Pancreas (tissue), 10 donors: ENCODE measurements at places on chromosomes 1 and 21. TPM values are rescaled to one million over a fixed set of nuclear protein-coding genes. Genes with fewer than 3 reads are reported as not detected.

The SLAMF8 gene
- not detected for total RNA-seq

- no peaks in the 10 kb centered on the region for H3K27me3 ChIP-seq
- H3K36me3 ChIP-seq = no peaks in the 10 kb centered on the region
- H3K4me3 ChIP-seq = no peak overlapping the region
- H3K4me1 ChIP-seq = no peaks in the 10 kb centered on the region
- H3K27ac ChIP-seq = no peak overlapping the region
- DNase-seq = no peak
Measured at GRCh38 chr1:162373541-162374260, 3.0 kb downstream of the SPATA46 start.

DNA sequence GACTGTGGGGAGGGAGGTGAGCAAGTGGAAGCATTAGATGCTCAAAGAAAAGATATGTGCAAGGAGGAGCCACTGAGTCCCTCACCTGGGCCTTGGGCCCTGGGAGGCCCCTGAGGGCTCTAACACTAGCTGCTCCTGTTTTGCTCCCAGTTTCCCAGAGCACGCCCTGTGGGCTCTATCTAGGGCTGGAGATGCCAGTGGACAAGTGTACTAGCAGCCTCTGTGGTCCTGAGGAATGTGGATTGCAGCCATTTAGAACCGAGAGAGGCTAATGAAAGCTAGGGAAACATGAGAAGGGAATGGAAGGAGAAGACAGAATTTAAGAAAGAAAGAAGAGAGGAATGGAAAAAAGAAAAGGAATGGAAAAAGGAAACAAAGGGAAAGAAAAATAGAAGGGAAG lies 10.0 kb upstream of the TBX15 start:
- no peaks in the 10 kb centered on the region for H3K4me1 ChIP-seq
- DNase-seq = no peak
- H3K27ac ChIP-seq = no peak overlapping the region
- H3K4me3 ChIP-seq = no peak overlapping the region
- H3K27me3 ChIP-seq = peaks cover 46% of the 10 kb centered on the region
- H3K36me3 ChIP-seq = no peaks in the 10 kb centered on the region

DNA sequence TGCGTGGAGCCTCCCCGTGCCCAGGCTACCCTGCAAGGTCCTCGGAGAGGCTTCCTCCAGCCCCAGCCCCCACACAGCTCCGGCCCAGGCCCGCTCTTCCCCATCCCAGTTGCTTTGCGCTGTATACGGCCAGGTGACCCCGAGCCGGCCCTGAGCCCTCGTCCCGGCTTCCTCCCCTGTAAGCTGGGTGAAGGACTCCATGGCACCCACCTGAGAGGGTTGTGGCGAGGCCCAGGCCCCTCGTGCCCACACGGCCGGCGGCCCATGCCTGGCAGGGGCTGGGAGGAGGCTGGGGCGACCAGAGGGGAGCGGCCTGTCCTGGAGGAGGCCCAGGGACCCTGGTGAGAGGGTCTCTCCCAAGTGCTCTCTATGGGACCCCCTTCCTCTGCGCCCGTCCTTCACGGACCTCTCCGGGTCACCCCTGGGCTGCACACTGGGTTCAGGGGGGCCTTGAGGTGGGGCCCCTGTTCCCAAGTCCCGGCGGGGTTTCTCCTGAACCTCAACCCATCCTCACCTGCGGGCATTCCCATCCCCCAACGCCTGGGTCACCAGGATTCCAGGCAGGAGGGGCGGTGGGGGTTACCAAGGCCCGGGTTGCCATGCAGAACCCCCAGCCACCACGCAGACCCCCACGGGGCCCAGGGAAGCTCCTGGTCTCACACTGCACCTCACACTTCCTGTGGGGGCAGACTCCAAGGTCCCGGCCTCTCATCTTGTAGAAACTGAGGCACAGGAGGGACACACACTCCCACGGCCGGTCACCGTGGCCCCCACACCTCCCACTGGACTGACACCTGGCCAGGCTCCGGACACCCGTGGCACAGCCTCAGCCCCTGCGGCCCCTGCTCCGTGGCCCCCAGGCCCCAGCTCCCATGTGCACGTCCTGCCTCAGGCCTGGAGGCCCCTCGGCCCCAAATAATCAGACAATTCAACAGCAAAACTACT lies 25.2 kb downstream of the COL6A1 start:
- H3K27me3 ChIP-seq = no peaks in the 10 kb centered on the region
- H3K27ac ChIP-seq = no peak overlapping the region
- H3K4me1 ChIP-seq = no peaks in the 10 kb centered on the region
- no peaks in the 10 kb centered on the region for H3K36me3 ChIP-seq
- H3K4me3 ChIP-seq = no peak overlapping the region

DNA sequence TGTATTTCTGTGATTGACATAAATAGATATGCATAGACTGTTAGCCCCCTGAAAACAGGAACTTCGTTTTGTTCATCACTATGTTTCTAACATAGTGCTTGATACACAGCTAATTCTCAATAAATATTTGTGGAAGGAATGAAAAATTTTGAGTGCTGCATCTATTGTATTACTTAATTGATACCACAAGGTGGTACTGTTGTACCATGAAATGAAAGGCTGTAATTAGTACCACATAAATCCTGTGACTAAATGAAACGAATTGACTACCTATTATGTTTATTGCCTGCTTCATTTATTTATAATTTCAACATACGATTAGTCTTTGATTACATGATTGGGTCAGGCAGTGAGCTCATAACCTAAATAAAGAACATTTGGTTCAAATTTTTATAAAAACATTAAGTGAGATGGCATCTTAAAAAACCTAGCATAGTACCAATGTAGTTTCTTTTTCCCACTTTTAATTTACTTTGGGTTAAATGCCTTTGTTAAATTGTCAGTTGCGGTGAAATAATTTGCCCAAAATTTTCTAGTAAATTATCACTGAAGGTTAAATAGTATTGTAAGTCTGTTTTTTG lies 15.0 kb upstream of the TGFB2 start:
- no peaks in the 10 kb centered on the region for H3K4me1 ChIP-seq
- H3K36me3 ChIP-seq = no peaks in the 10 kb centered on the region
- H3K4me3 ChIP-seq = no peak overlapping the region
- no peak overlapping the region for H3K27ac ChIP-seq
- DNase-seq = no peak

GRCh38 chr1:227219715-227220292 lies 98.5 kb downstream of the CDC42BPA start:
- H3K4me3 ChIP-seq = no peak overlapping the region
- H3K27me3 ChIP-seq = no peaks in the 10 kb centered on the region
- H3K27ac ChIP-seq = no peak overlapping the region
- H3K36me3 ChIP-seq = no peaks in the 10 kb centered on the region

The LBR gene
- total RNA-seq = 22.8 TPM

- H3K4me3 ChIP-seq = no peak overlapping the region
- no peak overlapping the region for H3K27ac ChIP-seq
- no peaks in the 10 kb centered on the region for H3K36me3 ChIP-seq
- H3K27me3 ChIP-seq = no peaks in the 10 kb centered on the region
Measured at GRCh38 chr21:46114963-46115362, 17.1 kb downstream of the COL6A2 start.

DNA sequence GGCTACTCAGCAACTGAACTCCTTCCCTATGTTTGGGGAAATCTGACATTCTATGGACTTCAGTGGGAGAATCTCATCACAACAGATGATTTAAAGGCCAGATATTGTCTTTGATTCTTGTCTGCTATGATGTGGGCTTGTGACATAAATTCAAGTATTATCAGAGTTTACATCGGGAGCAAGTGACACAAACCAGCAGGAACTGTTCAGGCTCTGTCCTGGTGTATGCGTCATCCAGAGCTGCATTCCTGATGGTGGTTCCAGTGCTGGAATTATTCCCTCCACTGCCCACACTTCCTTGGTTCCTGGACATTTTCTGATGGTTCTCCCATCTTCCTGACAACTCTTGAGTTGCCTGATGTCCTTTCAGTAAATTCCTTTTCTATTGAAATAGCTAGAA lies 10.8 kb upstream of the LSM10 start:
- no peak for DNase-seq
- H3K4me1 ChIP-seq = no peaks in the 10 kb centered on the region
- H3K27me3 ChIP-seq = no peaks in the 10 kb centered on the region
- H3K36me3 ChIP-seq = no peaks in the 10 kb centered on the region

DNA sequence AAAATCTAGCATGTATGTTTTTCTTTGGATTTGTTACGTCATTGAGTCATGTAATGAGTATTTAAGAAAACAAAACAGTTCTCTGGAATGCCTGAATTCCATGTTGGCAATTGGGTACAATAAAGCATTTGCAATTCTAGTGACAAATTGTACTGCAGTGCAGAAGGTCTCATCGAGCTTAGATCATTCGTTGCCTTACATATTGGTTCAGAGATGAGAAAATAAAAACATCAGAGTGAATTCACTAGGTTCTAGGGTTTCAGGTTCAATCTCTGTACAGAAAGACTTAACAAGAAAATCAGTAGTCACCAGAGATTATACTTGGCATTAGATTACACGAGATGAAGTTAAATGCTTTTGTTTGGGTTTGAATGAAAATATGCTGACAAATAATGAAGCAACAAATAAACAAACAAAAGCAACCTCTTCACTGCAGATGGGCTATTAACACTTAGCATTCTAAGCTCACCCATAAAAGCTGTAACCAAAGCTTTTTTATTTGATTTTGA lies 124.7 kb downstream of the RYR2 start:
- DNase-seq = no peak
- no peaks in the 10 kb centered on the region for H3K36me3 ChIP-seq
- no peaks in the 10 kb centered on the region for H3K4me1 ChIP-seq

DNA sequence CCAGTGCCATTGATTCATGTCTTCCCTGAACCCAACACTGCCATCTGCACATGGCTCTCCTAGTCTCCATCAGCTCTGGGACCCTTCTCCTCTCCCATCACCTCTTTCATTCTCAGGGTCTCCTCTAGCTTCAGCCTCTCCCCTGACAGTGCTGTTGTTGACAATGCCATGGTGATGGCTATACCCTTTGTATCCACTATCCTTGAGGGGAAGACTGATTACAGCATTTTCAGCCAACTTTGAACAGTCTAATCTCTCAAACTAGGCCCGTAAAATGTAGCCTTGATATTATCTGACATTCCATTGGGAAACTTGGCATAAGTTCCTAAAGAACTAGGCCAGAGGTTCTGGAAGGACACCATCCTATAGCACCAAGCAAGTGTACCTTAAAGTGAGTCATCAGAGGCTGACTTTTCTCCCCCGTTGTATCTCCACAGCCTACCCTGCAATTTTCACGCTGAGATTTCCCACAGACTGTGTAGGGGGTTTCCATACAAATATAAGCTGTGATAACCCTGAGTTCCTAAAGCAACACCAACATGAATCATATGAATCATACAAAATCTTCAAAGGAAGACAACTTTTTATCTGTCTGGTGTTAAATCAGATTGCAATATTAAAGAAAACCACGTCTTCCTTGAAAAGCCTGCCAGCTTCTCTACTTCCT lies 5.8 kb downstream of the HAO2 start:
- H3K4me3 ChIP-seq = no peak overlapping the region
- no peak overlapping the region for H3K27ac ChIP-seq
- DNase-seq = no peak
- H3K27me3 ChIP-seq = no peaks in the 10 kb centered on the region
- H3K4me1 ChIP-seq = no peaks in the 10 kb centered on the region

DNA sequence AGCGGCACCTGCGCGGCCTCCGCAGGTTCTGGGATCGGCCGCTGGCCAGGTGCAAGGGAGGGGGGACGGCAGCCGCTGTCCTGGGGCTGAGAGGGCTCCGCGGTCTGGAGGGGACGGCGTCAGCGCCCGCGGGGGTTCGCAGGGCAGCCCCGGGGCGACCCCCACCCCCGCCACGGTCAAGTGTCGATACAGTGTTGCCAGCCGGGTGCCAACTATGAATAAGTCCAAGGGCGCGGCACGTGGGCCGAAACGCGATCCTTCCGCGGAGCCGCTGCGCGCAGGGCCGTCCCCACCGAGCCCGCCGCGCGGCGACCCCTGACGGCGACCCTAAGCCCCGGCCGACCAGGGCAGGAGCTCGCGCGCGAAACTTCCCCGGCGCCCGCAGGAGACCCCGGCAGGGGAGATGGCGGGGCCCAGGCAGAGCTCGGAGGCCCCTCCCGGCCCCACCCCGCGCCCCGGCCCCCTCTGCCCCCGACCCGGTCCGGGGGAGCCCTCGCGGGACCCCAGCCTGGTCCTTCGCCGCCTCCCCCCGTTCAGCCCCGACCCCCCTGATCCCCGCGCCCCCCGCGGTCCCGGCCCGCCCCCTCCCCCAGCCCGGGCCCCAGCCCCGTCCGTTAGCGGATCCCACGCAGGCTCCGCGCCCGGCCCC lies 586 bp upstream of the AGPAT3 start:
- H3K36me3 ChIP-seq = no peaks in the 10 kb centered on the region
- peak overlapping the region; percentile 87 for H3K27ac ChIP-seq
- H3K27me3 ChIP-seq = no peaks in the 10 kb centered on the region
- H3K4me1 ChIP-seq = peaks cover 28% of the 10 kb centered on the region

The SFN gene
- total RNA-seq = 1.0 TPM
